M059J (cell line): ENCODE measurements at places on chromosomes 13 and 19.
A peak's percentile ranks its signal among the peaks of the same experiment; 100 is the strongest.

DNA sequence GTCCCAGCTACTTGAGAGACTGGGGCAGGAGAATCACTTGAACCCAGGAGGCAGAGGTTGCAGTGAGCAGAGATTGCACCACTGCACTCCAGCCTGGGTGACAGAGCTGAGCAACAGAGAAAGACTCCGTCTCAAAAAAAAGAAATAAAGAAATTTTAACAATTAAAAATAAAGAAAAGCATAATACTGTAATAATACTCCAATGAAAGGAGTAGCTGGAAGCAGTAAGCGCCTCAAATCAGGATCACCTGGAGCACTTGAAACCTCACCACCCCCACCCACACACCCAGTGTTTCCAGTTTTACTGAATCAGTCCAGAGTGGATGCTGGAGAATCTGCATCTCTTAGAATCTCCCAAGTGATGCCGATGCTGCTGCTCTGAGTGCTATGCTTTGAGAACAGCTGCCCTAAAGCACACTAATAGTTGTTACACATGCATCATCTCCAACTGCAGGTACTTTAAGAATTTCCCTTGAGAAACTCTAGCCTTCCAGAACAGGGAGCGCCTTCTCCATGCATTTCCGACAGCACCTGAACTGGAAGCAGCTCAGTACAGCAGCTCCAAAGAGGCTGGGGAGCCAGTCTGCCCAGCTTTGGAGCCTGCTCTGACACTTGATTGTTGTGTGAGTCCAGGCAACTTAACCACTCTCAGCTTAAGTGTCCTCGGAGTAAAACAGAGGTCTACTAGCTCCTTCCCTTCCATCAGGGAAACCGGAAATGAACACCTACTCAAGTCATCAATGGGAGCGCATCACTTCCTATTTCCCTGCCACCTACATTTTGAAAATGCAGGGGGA, 2.9 kb downstream of the ABCC4 start:
- no peak for DNase-seq

DNA sequence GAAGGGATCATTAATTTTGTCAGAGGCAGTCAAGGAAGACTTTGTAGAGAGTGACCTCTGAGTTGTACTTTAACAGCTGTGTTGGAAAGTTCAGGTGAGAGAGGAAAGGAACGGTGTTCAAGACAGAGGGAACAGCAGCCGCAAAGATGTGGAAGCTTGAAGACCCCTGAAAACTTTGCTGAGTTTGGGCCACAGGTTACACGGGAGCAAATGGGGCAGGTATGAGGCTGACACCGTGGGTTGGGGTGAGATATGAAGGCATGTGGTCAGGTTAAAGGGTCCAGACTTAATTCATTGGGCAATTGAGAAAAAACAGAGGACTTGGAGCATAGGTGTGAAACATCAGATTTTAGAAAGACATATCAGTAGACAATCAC, 72.0 kb upstream of the SERP2 start:
- no peak for DNase-seq

- DNase-seq = no peak
Measured at GRCh38 chr13:74912898-74913297, 569.1 kb downstream of the TBC1D4 start.

- no peak for DNase-seq
Measured at GRCh38 chr13:30874561-30874960, 31.5 kb upstream of the MEDAG start.

- peak; percentile 49 for DNase-seq
Measured at GRCh38 chr19:1250437-1251260, 2.3 kb downstream of the MIDN start.

- DNase-seq = no peak
Measured at GRCh38 chr13:79825959-79826358, 345.0 kb downstream of the NDFIP2 start.

GRCh38 chr13:99265821-99266426, 7.7 kb upstream of the GPR18 start:
- peak; percentile 52 for DNase-seq

DNA sequence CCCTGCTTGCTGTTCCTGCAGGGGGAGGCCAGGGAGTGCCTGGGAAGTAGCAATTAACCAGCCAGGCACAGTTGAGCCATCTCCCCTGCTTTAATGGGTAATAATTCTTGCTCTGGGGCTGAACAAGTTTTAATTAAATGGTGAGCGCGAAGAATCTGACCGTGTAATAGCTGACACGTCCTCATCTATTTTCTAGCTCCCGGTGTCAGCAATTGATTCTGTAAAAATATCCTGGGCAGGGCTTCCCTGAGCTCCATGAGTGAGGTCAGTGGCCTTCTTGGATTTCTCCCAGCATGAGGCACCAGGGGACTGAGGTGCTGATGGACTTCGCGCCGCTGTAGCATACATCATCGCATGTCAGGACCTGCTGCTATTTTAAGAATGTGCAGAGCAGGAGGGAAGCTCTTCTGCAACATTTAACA, 26.9 kb downstream of the SIPA1L3 start:
- peak; percentile 48 for DNase-seq

DNA sequence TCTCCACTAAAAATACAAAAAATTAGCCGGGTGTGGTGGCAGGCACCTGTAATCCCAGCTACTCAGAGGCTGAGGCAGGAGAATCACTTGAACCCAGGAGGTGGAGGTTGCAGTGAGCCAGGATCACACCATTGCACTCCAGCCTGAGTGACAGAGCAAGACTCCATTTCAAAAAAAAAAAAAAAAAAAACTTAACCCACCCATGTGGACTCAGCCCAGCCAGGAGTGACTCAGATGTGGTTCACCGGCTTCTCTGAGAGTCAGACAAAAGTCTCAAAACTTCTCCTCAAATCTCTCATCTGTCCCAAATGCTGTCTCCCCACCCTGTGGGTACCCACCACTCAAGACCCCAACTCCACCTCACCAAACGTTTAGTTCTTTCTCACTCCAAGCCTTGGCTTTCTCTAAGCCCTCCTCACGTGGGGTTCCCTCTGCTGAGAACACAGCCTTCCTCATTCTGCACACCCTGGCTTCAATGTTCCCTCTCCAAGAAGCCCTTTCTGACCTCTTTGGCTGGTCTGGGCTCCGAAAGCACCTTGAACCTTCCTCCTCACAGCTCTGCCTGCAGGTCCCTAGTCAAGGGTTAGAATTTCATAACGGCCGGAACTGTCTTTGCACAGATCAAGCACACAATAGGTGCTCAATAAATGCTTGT, 11.1 kb upstream of the RAB3A start:
- DNase-seq = peak; percentile 71

- DNase-seq = no peak
Measured at GRCh38 chr19:10766671-10767201, 48.9 kb downstream of the DNM2 start.

- DNase-seq = no peak
Measured at GRCh38 chr13:79196366-79196765, 209.7 kb downstream of the RBM26 start.
